ENCODE measurements at places on chromosomes 1 and 21.

DNA sequence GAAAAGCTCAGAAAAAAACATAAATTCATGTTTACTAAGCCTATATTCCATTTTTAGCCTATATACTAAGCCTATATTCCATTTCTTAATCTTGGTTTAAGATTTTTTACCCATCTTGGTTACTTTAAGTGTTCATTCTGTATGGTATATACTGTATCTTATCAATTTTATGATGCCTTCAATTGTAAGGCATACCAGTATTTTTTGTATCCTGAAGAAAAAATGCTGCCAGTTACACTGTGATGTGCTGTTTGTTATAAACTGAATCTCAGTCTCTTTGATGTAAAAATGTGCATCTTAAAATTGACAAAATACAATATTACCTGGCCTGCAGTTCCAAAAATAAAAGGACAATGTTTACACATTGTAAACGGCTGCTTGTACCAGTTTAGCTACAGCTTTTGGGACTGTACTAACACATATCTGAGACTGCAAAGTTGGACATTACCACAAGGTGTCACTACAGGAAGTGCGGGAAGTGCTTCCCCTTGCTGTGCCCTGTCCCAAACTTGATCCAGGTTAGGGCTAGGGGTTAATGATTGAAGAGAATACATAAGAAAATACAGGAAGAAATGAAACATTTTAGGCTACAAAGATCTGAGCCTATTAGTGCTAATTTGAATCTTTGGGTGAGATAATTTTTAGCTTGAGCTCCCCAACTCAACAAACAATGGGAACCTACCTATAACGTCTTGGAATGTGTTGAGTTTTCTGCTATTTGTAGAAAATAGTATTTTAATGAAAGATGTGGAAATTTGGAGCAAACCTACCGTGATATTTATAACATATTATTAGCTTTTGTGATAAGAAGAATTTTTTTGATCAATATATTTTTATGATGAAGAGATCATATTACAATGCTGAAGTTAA, 108.9 kb downstream of the LBR start:
- DNase-seq: peak; percentile 65

DNA sequence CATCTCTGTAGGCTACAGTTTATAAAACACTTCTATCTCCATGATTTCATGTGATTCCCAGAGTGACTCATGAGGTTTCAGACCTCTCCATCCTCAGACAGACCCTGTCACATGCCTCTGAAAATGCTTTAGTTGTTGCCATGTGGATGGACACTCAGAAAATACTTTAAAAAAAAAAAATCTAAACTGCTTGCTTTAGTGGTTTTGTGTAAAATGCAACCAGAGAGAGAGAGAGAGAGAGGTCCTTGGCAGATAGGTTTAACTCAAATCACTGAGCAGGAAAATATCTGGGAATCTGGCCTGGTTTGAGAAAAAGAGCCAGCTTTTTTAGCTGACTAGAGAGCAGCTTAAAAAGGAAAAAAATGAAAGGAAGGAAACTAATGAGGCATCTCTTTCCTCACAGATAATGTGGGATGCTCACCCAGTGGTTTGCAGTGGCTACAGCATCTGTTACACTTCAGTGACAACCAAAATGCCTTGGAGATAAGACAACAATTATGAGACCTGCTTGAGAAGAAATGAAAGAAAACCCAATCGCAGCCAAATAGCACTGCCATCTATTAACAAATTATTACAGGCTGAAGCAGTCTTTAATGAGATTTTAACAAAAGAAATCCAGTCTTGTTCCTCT, 54.6 kb upstream of the SYT14 start:
- no peak for DNase-seq

DNA sequence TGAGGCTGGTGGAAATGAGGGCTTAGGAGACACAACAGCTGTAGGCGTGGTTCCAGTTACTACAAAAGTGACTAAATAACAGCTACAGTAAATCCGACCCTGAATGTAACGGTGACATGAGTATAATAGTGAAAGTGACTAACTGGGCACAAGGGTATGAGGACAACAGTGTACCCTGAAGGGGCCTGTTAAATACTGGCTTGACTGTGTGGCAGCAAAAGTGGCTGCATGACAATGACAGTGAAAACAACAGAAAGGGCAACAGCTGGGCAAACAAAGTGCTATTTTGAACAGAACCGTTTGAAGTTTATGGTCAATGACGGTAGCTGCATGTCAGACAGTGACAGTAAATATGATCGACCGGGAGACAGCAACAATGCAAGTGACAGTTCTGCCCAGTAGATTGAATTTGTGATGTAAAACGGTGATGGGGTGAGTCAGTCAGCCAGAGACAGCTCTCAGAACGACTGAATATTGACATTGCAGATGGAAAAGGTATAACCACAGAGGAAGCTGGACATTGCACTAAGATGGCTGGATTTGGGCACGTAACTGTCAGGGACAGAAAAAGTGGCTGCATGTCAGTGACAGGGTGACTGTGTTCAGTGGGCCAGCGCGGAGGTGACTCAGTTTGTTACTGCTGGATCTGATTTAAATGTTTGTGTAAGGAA, 1.2 kb upstream of the ZBTB40 start:
- DNase-seq: no peak

GRCh38 chr1:10939654-10940450, 72.6 kb upstream of the TARDBP start:
- DNase-seq: peak; percentile 93

- DNase-seq: no peak
These were observed 95.9 kb downstream of the EPHB2 start for GRCh38 chr1:22806584-22806983.

GRCh38 chr21:37432710-37433455, 66.3 kb downstream of the DYRK1A start:
- DNase-seq: no peak
